Stimulated activated CD4-positive, alpha-beta T cell treated with anti-CD3 and anti-CD28 coated beads, Interleukin-12 subunit alpha, Interleukin-12 subunit beta, amount 100 ng/mL, for 24 hours (primary cell): ENCODE measurements at places on chromosomes 3 and 15.

DNA sequence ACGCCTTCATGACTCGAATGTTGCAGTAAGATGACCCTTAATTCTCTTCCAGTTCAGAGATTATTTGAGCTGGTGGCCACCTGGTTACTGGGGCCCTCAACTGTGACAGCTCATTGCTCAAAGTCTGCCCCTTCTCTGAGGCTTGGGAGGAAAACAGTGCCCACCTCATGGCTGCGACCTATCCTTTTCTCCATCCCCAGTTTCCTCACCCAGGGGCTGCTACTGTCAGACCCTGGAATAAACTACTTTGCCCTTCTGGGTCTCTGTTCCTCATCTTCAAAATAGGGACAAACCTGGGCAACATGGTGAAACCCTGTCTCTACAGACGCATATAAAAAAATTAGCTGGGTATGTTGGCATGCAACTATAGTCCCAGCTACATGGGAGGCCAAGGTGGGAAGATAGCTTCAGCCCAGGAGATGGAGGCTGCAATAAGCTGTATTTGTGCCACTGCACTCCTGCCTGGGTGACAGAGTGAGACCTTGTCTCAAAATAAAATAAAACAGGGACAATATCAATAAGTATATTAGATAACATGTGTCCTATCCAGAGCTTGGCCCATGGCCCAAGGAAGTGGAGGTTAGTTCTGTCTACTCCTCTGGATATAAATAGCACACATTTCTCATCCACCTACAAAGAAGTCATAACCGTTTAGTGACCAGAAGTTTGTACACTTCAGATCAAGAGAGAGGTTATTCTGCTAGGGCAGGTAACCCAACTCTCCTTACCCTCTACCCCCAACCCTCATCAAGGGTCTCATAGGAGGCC, 2.2 kb upstream of the RASL12 start:
- no peak for DNase-seq

DNA sequence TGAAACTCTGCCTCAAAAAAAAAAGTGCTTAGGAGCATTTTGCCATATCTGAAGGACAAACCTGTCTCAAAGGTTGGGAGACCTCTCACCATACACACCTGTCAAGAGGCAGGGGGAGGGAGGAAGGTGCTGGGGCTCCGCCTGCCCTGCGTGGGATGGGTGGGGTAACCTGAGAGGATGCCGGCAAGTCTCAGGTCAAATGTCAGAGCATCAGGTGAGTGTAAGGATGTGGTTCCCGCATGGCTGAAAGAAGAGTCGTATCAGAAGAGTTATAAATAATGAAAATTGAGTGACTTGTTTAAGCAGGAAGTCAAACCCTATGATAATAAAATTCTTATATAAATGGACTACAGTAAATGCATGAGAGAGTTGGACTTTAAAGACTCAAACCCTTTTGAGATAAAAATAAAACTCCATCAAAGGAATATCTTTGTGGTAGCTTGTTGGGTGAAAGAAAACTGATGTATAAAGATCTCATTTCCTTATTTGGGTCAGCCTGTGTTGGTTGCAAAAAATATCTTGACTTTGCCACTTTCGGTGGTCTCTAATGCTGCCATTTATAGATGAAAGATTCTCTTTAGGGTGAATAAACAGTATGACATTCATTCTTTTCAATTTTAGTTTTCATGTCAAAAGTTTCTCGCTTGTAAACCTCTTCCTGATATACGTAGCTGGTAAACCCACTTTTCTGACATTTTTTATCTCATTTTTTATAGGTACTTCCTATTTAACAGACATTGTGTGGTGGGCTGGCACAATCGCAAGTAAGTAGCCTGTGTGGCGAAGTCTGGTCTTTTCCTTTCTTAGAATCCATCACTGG, 23.8 kb downstream of the NIPA1 start:
- no peak for DNase-seq

GRCh38 chr3:37096288-37096687, 78.1 kb downstream of the LRRFIP2 start:
- DNase-seq = no peak

- no peak for DNase-seq
Measured at GRCh38 chr15:100940767-100941379, 21.7 kb downstream of the LRRK1 start.

DNA sequence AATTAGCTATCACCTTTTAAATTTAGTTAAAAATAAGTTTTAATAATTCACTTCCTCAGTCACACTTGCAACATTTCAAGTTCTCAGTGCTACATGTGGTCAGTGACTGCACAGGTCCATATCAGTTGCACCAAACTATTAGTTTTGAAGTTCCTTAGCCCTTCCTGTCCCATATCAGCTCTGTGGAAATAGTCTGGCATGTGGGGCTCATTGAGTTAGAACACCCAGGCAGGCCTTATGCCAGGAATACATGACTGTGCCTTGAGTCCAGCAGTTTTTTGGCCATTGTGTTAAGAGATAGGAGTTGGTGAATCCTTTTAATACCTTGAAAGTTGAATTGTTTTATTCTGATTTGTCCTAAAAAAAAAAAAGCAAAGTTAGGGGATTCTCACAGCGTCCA, 153.7 kb upstream of the BFSP2 start:
- DNase-seq = no peak

DNA sequence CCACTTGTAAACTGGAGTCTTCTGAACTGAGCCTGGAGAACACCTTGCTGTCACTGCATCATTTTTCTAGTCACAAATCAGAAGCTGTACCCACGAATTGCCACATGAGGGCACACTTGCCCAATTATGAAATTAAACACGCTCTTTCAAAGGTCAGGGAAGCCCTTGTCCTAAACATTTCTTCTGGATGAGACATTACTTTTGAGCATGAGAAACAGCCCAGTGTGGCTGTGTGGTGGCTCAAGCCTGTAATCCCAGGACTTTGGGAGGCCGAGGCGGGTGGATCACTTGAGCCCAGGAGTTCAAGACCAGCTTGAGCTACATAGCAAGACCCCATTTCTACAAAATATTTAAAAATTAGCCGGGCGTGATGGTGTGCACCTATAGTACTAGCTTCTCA, 27.5 kb upstream of the CFAP161 start:
- DNase-seq = peak; percentile 37

GRCh38 chr3:157533298-157534070, 30.3 kb upstream of the VEPH1 start:
- no peak for DNase-seq

DNA sequence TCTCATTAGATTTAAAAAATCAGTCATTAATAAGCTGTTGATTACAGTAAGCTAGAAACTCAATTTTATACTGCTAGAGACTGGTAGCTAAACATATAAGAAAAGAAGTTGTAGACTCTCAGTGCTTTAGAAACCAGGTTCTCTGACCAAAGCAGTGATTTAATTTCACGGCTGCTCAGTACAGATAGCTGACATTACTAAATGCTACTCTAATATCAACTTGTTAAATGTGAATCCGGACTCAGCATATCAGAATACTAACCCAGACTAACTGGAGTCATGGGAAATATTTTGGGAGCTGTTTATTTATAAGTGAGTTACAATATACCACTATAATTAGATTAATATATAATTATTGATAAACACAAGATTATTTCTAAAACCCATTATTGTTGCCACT, 80.4 kb downstream of the NEDD4 start:
- no peak for DNase-seq
